T-helper 2 cell (primary cell): ENCODE measurements at places on chromosomes 3 and 15.
A peak's percentile ranks its signal among the peaks of the same experiment; 100 is the strongest.

- no peak for DNase-seq
These were observed 461.8 kb downstream of the RAP2B start for GRCh38 chr3:153623834-153624233.

GRCh38 chr3:178236555-178237277 lies 299.5 kb upstream of the KCNMB2 start:
- no peak for DNase-seq

DNA sequence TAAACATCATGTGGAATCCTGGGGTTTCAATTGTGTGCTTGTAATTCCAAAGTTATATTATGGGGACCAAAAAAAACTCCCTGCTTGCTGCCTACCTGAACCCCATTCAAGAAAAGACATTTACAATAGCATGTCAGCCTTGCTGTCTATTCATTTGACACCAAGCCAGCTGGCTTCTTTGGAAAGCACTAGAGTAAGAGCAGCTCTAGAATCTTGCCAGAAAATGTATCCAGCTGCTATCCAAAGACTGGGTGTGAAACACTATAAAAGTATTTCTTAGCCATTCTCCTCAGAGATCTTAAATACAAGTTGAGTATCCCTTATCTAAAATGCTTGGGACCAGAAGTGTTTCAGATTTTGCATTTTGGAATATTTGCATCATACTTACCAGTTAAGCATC lies 87.4 kb downstream of the RAD18 start:
- no peak for DNase-seq

GRCh38 chr3:37168896-37169295 lies 5.5 kb downstream of the LRRFIP2 start:
- DNase-seq: no peak

GRCh38 chr3:197837282-197837681 lies 46.2 kb downstream of the LRCH3 start:
- no peak for DNase-seq

- DNase-seq: no peak
These were observed 60.3 kb downstream of the CMSS1 start for GRCh38 chr3:99878005-99878404.

- no peak for DNase-seq
These were observed 399.0 kb upstream of the KCNMB2 start for GRCh38 chr3:178137206-178137605.

DNA sequence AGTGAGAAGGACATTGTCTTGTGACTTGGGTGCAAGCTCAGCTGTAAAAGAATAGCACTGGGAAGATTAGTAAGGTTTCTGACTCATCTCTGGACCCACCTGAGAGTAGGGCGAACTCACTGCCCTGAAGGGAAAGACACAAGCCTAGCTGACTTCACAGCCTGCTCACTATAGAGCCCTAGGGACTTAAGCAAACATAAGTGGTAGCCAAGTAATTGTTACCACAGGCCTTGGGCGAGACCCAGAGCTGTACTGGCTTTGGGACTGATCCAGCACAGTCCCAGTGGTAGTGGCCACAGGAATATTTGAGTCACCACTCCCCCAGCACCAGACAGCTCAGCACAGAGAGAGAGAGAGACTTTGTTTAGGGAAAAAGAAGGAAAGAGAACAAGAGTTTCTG lies 429.9 kb downstream of the TBL1XR1 start:
- no peak for DNase-seq

- no peak for DNase-seq
These were observed 1435.2 kb upstream of the CADM2 start for GRCh38 chr3:83523470-83524073.

- DNase-seq: no peak
These were observed 303.7 kb upstream of the WNT5A start for GRCh38 chr3:55790596-55791350.

DNA sequence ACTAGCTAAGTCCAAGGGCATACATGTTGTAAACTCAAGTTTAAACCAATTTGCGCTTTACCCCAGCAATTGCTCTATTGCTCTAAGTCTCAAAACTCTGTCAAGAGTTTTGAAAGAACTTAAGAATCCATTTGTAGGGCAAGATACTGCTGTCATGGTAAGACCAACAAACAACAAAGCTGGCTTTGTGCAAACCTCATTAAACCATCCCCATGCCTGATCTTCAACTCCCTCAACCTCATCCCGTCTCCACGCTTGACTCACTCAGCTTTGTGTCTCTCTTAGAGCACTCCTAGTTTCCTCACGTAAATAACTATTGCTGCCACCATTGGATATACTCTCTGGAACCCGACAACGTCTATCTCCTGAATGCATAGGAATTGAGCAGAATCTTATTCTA lies 20.6 kb upstream of the ARHGEF26 start:
- no peak for DNase-seq

- no peak for DNase-seq
These were observed 13.9 kb downstream of the NLGN1 start for GRCh38 chr3:173411375-173411973.

DNA sequence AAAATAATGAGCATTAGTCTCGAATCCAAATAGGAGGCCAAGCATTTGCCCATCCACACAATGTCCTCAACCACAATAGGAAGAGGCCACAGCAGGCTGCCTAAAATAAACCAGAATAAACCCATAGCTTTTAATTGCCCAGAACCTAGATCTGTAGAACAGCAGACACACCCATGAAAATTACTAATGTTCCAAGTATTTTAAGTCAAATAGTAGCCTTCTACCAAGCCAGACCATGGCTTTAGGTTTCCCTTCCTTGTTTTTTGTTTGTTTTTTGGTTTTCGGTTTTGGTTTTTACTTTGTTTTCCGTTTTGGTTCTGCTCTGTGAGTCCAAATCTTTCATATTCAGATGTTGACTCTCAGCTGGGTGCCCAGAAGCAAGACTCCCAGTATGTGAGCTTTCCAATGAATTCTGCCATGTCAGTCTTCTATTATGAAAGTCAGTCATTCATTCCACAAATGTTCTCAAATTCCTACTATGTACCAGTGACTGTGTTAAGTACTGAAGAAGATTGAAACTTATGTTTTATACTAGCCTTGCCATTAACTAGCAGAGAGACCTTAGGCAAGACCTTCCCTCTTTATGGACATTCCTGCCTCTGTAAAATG lies 57.8 kb upstream of the BOC start:
- no peak for DNase-seq

GRCh38 chr3:30644615-30645014 lies 38.2 kb downstream of the TGFBR2 start:
- peak; percentile 37 for DNase-seq

DNA sequence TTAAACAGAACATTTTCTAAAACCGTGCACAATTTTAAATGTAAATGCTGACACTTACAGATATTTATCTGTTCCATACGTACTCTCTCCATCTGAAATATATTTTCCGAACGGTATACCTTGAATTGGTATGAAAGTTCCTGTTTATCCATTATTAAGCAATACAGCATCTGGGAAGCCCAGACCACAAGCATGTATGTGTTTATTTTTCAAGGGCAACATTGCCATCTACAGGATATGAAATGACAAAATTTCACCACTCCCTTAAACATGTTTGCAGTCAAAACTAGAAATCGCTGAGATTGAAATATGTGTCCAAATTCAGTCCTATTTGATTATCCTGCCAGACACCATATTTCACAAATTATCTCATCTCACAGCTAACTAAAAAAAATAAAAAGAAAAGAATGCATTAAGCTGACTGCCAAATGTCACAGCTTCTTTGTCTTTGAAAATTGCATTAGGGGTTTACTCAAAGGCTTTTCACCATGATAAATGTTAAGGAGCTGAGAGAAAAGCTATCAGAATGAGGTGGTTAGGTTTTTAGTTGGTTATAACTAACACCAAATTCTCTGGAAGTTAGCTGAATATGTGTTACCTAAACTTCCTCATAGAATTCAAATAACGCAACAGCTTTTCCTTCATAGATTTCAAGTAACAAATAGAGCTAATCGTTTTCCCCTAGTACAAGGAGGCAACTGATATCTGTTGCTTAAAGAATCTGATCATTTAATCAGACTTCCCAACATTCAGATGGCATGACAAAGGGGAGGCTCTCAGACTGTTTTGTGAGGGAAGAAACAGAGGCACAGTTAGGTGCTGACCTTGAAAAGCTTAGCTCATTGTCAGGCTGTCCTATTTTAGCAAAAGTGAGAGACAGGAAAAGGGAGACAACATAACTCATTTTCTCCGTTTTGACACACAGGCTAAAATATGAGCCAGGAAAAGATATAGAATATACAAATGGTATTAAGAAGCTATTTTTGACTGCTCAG lies 533.1 kb downstream of the TBL1XR1 start:
- DNase-seq: no peak

- DNase-seq: peak; percentile 6
These were observed 2.3 kb upstream of the TMEM266 start for GRCh38 chr15:76057332-76058000.

- no peak for DNase-seq
These were observed 49.0 kb downstream of the CD200 start for GRCh38 chr3:112381673-112382542.
